ENCODE measurements at places on chromosomes 3 and 15. TPM values are rescaled to one million over a fixed set of nuclear protein-coding genes. Genes with fewer than 3 reads are reported as not detected.

Gene PLAAT1
- not detected for total RNA-seq

Gene KNG1
- not detected for total RNA-seq

Gene FAM227B
- total RNA-seq, result 0.80 TPM

Gene FSIP1
- total RNA-seq, result 0.51 TPM

Gene SLC24A5
- not detected for total RNA-seq

Gene IP6K2
- 48.8 TPM for total RNA-seq

Gene SNUPN
- 35.2 TPM for total RNA-seq

Gene HCN4
- total RNA-seq, result 0.35 TPM

Gene LZTFL1
- 20.1 TPM for total RNA-seq

Gene ECE2
- total RNA-seq, result not detected

Gene MRPL3
- total RNA-seq, result 101 TPM

Gene RTP4
- total RNA-seq, result not detected

Gene IGDCC3
- total RNA-seq, result 0.20 TPM

Gene GOLGA6L4
- 1.1 TPM for total RNA-seq

Gene CNTN4
- total RNA-seq, result not detected

Gene PROK2
- total RNA-seq, result not detected

Gene SLC24A1
- total RNA-seq, result 4.7 TPM

Gene SNX22
- 0.77 TPM for total RNA-seq

Gene TEX55
- total RNA-seq, result not detected

Gene ABCF3
- 33.3 TPM for total RNA-seq

Gene EPHB1
- 0.16 TPM for total RNA-seq

Gene CHSY1
- total RNA-seq, result 19.6 TPM

Gene CEP97
- total RNA-seq, result 5.2 TPM

Gene MAGI1
- 3.2 TPM for total RNA-seq

Gene CA12
- total RNA-seq, result 147 TPM

Gene XIRP1
- total RNA-seq, result 0.04 TPM

Gene SAXO2
- 3.3 TPM for total RNA-seq

Gene FOXB1
- total RNA-seq, result not detected

Gene CCDC54
- not detected for total RNA-seq

Gene AGBL1
- total RNA-seq, result not detected

Gene FBXO40
- total RNA-seq, result not detected

Gene TGM4
- total RNA-seq, result not detected

Gene AADAC
- total RNA-seq, result 18.8 TPM

Gene FBXL2
- 5.4 TPM for total RNA-seq

Gene SCAMP5
- total RNA-seq, result 11.2 TPM

Gene IQCF5
- not detected for total RNA-seq

Gene MKRN2
- total RNA-seq, result 23.4 TPM

Gene DNAJA4
- total RNA-seq, result not detected

Gene PTX3
- total RNA-seq, result 0.86 TPM

Gene GNAT1
- total RNA-seq, result not detected

Gene HDGFL3
- total RNA-seq, result 52.1 TPM

Gene SLC2A2
- total RNA-seq, result not detected

Gene SLC7A14
- not detected for total RNA-seq

Gene LSG1
- 28.8 TPM for total RNA-seq

Gene ZIC4
- total RNA-seq, result not detected

Gene PAQR5
- total RNA-seq, result 110 TPM

Gene PDE12
- total RNA-seq, result 15.3 TPM

Gene XYLB
- 3.7 TPM for total RNA-seq

Gene GATA2
- 5.4 TPM for total RNA-seq

Gene ITPR1
- 5.9 TPM for total RNA-seq

Gene SLCO2A1
- total RNA-seq, result not detected

Gene LTF
- not detected for total RNA-seq

Gene ANKUB1
- not detected for total RNA-seq

Gene SPRED1
- total RNA-seq, result 5.8 TPM

Gene MINAR1
- 0.37 TPM for total RNA-seq

Gene ACTR8
- total RNA-seq, result 16.2 TPM

Measured in A549 treated with RU486 at 1 μM for 4 hours (cell line).